ENCODE measurements at places on chromosomes 6 and 20. TPM values are rescaled to one million over a fixed set of nuclear protein-coding genes. Genes with fewer than 3 reads are reported as not detected.

- no peak for DNase-seq
These were observed 625.9 kb upstream of the EPHA7 start for GRCh38 chr6:94045099-94045829.

RSPH9 gene
- 1.5 TPM for total RNA-seq

ABCF1 gene
- 35.5 TPM for total RNA-seq

HLA-DQA1 gene
- total RNA-seq: not detected

DNA sequence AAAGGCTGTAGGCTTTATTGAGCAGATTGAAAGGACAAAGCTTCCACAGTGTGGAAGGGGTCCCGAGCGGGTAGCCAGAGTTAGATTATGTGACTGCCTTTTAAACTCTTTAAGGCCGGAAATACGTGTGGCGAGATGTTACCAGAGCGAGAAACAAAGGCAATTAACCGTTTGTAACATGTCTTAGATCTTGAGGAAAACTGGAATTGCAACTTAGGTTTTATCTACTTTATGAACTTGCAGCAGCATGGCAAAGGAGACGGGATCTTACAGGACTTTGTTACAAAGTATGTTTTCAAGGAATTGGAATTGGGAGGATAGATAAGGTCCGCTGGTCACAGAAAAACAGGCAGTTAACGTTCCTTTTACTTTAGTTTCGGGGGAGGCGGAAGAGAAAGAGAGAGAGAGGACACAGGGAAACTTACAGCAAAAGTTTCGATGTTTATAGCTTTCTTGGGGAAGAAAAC, 594.7 kb upstream of the ADGRB3 start:
- peak; percentile 2 for DNase-seq

GJA10 gene
- not detected for total RNA-seq

PPP1R16B gene
- total RNA-seq: under 0.01 TPM

ASF1A gene
- 20.3 TPM for total RNA-seq

DNA sequence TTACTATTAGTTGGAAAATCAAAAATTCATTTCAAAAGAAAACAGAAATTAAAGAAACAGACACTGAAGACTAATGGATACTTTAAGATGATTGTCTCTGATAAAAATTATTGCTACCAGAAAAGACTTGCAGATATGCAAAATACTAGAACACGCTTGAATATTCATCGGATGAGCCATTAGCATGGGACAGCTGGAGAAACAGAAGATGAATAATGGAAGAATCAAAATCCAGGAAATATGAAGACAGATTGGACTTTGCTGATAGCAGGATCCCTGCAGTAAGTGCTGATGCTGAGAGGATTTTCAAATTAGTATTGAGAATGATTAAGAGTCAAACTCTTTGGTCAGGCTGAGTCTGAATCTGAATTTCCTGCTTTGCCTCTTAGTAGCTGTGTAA, 169.4 kb downstream of the EYS start:
- no peak for DNase-seq

BCAS4 gene
- total RNA-seq: 33.7 TPM

GRCh38 chr6:111926731-111927302, 53.6 kb upstream of the FYN start:
- no peak for DNase-seq

PPP1R3G gene
- total RNA-seq: 3.3 TPM

ELMO2 gene
- 36.2 TPM for total RNA-seq

LY86 gene
- not detected for total RNA-seq

- peak; percentile 63 for DNase-seq
These were observed 117.5 kb downstream of the GPX5 start for GRCh38 chr6:28643017-28643740.

RIPPLY2 gene
- not detected for total RNA-seq

DNA sequence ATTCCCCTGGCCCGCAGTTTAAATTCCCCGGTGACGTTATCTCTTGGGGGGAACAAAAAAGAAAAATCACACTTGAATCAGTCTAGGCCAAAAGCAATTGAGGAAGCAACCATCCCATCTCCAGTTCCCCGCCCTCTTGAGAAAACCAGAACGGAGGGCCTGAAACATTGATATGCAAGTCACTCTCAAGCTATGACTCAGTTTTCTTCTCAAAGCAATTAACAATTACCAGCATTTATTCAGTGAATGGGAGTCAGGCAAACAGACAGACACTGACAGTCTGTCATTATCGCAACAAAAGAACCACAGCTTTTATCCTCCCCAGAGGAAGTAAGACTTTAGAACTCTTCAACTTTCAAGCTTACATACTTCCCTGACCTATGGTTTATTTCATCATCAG, 100.9 kb downstream of the OPRM1 start:
- DNase-seq: peak; percentile 33

- DNase-seq: no peak
These were observed 11.1 kb upstream of the TXNDC5 start for GRCh38 chr6:7921632-7922092.

GRCh38 chr6:105759946-105760345, 326.2 kb upstream of the PRDM1 start:
- DNase-seq: peak; percentile 69

LINC00237 gene
- total RNA-seq: not detected

TUBB2B gene
- total RNA-seq: 5.1 TPM

DNA sequence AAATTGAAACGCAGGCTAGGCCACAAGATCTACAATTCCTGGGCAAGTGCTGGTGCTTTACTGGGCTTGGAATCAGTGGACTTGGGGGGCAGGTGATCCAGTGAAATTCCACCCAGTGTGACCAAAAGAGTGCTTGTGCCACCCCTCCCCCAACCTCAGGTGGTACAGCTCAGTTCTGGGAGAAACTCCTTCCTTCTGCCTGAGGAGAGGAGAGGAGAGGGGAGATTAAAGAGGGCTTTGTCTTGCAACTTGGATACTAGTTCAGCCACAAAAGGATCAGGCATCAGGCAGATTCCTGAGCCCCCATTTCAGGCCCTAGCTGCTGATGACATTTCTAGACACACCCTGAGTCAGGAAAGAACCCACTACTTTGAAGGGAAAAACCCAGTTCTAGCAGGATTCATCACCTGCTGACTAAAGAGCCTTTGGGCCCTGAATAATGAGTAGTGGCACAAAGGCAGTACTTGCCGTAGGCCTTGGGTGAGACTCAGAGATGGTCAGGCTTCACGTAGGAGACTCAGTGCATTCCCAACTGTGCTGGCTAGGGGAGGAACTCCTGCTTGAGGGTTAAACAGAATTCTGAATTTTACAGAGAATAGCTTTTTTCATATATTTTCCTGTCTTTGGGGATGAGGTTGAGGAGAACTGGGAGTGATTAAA, 446.7 kb downstream of the BMP2 start:
- no peak for DNase-seq

- peak; percentile 12 for DNase-seq
These were observed 1.5 kb downstream of the ID4 start for GRCh38 chr6:19838442-19839236.

GRCh38 chr6:152462716-152463115, 174.4 kb downstream of the SYNE1 start:
- DNase-seq: peak; percentile 64

- DNase-seq: no peak
These were observed 290.0 kb upstream of the PTCHD4 start for GRCh38 chr6:48401016-48401415.

GRCh38 chr6:72635636-72636035, 13.8 kb downstream of the KCNQ5 start:
- DNase-seq: no peak

MYLK2 gene
- not detected for total RNA-seq

DNA sequence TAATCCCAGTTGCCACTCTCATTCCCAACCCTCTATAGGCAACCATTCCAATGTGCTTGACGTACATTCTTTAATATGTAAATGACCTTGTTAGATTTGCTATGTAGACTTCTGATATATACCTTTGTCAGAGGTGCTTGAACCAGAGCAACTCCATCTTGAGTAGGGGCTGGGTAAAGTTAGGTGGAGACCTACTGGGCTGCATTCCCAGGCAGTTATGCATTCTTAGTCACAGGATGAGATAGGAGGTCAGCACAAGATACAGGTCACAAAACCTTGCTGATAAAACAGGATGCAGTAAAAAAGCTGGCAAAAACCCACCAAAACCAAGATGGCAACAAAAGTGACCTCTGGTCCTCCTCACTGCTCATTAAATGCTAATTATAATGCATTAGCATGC, 8.3 kb upstream of the HM13 start:
- DNase-seq: no peak

DNA sequence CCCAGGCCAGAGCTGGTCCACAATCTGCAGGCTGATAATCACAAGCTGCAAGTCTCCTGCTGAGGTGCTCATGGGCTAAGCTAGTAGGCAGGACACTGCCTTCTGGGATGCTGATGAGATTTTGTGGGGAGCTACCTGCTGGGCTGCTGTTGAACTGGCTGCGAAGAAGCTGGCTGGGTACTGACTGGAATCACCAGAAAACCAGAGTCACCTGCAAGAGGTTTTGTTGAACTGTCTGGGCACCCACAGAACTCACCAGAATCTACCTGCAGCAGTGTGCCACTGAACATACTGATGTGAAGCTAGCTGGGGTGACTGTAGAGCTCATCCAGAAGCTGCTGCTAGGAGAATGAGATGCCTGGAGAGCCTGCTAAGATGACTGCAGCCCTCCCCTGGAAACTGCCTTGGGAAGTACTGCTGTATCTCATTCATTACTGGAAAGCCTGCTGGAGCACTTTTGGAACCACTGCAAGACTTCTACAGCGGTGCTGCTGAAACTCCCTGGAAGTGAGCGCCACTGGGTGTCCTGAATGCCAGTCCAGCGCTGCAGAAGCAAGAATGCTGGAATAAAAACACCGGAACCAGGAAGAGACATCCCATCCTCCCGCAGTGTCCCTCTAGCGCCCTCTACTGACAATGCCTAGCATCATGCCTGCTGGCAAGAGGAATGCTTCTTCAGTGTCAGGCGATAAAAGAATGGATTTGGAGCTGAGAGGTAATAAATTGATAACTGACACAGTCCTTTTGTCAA, 64.9 kb upstream of the ARHGAP18 start:
- peak; percentile 73 for DNase-seq

GRCh38 chr6:45558858-45559257, 181.1 kb upstream of the SUPT3H start:
- no peak for DNase-seq

GRCh38 chr6:98839781-98840361, 5.5 kb downstream of the POU3F2 start:
- peak; percentile 83 for DNase-seq

GRCh38 chr6:105484238-105485161, 81.6 kb upstream of the PREP start:
- DNase-seq: peak; percentile 64

GRCh38 chr6:144286503-144287393, 1.6 kb downstream of the UTRN start:
- peak; percentile 84 for DNase-seq

TRIM40 gene
- total RNA-seq: not detected

- DNase-seq: peak; percentile 43
These were observed 49.9 kb upstream of the RANBP9 start for GRCh38 chr6:13761361-13762036.

- DNase-seq: no peak
These were observed 31.7 kb downstream of the PLN start for GRCh38 chr6:118579786-118580185.

All from fibroblast of lung (primary cell).